ENCODE measurements at places on chromosomes 3 and 15.

DNA sequence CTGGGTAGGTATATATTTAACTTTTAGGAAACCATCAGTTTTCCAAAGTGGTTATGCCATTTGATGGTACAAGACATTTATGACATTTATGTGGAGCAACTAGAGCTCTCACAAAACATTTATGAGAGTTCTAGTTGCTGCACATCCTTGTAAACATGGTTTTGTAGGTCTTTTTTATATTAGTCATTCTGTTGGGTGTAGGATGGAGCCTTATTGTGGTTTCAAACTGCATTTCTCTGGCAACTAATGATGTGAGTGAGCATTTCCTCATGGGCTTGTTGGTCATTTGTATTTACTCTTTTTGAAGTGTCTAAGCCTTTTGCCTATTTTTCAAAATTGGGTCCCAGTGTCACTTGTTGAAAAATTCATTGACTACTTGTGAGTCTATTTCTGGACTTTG, 45.7 kb upstream of the MGLL start:
- DNase-seq, result no peak

- DNase-seq, result no peak
These were observed 211.3 kb downstream of the TIGIT start for GRCh38 chr3:114504941-114505628.

DNA sequence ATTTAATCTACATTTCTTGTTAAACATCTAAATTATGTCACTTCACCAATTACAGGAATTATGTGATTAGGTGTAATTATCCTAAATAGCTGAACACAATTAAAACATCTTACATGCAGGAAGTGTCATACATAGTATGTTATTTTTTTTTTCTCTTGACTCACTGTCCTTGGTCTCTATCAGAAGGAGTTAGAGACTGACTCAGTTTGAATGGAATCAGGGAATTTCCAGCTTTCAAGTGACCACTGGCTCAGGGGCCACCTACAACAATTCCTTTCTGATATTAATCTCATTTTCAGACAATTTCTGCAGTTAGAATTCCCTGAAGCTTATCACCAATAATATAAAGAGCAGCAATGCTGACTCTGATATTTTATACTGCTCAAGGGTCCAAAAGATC, 400.7 kb downstream of the ROBO1 start:
- no peak for DNase-seq

- no peak for DNase-seq
These were observed 134.5 kb upstream of the AADACL2 start for GRCh38 chr3:151599103-151599672.

DNA sequence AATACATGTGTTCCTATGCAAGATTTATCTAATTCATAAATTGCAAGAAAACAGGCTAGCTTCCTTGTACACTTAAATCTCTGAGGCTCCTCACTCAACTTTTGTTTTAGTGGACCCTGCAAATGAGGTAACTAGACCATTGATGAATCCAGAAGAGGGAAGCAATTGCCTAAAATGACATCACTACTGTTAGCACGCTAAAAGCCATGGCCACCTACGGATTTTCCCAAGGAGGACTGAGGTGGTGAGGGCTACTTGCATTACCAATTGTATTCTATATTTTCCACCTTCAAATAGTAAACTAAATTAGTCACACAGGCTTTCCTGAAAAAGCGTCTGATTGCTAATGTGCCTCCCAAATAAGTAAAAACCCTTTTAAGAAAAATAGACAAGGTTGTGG, 140.7 kb downstream of the GADL1 start:
- DNase-seq, result no peak

Data from esophagus squamous epithelium (tissue), 5 donors.